ENCODE measurements at places on chromosomes 4 and X. TPM values are rescaled to one million over a fixed set of nuclear protein-coding genes. Genes with fewer than 3 reads are reported as not detected.

GABRE gene
- 23.1 TPM for total RNA-seq

AFP gene
- 0.83 TPM for total RNA-seq

GRCh38 chrX:110125446-110126162 lies 122.7 kb downstream of the TMEM164 start:
- DNase-seq = peak; percentile 5

DNA sequence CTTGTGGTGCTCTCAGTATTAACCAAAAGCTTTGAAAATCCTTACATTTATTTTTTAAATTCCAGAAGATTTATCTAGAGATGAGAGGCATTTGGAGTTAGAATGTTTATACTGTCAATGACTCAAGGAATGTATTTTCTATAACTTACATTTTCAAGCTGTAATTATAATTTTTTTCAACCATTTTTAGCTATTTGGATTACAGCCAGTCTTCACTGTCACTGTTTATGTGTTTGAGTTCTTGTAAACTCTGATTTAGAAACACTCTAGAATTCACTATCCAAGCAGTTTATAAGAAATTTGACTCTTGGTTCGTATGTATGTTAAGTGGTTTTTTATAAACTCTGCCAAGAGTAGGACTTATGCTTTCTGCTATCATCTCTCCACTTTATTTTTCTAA lies 36.7 kb upstream of the GUCY1A1 start:
- no peak for DNase-seq

CSAG1 gene
- not detected for total RNA-seq

TAF7L gene
- total RNA-seq = 0.33 TPM

DNA sequence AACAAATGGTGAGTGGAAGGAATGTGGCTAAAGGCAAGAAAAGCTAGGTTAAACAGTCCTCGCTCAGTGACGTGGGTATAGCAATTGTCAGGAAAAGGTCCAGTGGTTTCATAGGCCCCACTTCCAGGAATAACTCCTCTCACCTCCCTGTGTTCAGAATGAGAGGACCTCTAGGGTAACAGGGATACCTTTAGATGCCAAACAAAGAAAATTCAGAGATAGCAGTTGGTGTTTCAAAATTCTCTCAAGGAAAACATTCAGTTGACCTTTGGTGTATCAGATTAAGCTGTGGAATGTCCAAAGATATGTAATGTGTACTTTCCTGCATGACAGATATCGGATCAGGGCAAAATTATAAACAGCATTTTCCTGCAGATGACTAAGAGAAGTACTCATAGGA lies 155.9 kb downstream of the ARHGAP6 start:
- peak; percentile 31 for DNase-seq

GRCh38 chr4:123750044-123750443 lies 353.4 kb downstream of the SPRY1 start:
- DNase-seq = peak; percentile 9

GYG2 gene
- 10.6 TPM for total RNA-seq

CNGA2 gene
- total RNA-seq = not detected

TLR2 gene
- 0.77 TPM for total RNA-seq

STATH gene
- not detected for total RNA-seq

CT45A5 gene
- not detected for total RNA-seq

GRCh38 chr4:86306816-86307215 lies 53.0 kb downstream of the MAPK10 start:
- DNase-seq = peak; percentile 85

STPG2 gene
- under 0.01 TPM for total RNA-seq

GRCh38 chrX:152817078-152817764 lies 13.3 kb downstream of the CETN2 start:
- DNase-seq = peak; percentile 29

DNA sequence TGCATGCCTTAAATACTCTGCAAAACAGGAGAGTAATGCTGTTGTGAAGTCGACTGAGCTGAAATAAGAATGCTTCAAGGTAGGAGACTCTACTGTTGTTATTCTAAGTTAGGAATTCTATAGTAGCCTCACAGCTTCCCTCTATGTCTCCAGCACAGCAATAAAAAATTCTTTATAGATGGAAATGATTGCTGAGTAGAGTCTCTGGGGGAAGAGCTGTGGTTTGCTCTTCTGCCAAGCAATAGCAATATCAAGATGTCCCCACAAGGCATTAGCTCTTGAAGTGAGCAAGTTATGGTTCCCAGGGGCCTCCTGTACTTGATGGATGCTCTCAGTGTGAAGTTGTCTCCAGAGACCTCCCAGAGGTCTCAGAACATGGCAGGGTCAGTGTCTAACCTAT lies 880.6 kb upstream of the FRG1 start:
- no peak for DNase-seq

- DNase-seq = no peak
Observed at GRCh38 chr4:41305476-41305875, 48.7 kb downstream of the UCHL1 start.

ZNF718 gene
- total RNA-seq = 4.8 TPM

TXK gene
- 0.66 TPM for total RNA-seq
